ENCODE measurements at places on chromosomes 1 and 21.
A peak's percentile ranks its signal among the peaks of the same experiment; 100 is the strongest.

- no peak for DNase-seq
Observed at GRCh38 chr21:35509001-35509704, 460.1 kb upstream of the RUNX1 start.

DNA sequence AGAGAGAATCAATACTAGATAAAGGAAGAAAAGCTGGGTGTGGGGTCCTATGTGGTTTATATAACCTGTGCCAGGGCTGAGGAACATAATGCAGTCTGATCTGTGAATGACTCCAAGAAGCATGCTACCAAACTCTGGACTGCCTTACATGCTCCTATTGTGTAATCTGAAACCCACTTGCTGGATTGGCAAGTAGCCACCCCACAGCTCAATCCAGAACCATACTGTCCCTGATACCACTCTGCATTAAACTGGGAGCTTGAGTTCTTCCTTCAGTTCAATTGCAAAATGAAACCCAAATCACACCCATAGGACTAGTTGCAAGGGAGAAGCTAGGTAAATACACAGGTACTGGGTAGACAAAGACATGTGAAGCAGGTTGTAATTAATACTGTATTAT lies 115.4 kb upstream of the NEGR1 start:
- no peak for DNase-seq

DNA sequence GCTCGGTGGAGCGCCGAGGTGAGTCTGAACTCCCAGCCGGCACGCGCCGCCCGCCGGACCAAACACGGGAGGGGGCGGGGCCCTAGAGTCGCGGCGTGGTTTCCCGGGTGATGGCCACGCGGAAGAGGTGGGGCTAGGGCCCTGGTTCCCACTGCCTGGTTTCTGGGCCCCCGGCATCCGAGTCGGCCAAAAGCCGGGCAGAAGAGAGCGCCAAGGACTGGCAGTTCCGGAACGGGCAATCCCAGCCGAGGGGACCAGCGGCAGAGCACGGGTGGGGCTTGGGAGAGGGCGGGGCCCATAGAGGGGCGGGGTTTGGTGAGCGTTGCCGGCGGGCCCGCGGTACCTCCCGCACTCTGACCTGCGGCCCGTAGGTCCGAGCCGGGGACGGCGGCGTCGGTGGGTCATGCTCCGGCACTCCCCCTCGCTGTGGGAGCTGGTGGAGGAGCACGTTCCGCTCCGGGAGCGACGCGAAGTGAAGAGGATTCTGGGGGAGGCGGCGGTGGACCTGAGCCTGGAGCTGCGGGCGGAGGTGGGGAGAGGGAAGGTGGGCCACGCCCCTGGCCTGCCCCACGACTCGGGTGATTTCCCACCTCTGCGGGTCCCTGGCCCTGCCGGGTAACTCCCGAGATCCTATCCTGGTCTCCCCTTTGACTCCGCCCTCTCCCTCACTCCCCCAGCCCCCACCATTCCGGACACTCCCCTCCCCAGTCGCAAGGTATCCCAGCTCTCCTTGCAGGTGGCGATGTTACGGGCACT lies at the start of gene CCDC24:
Gene CCDC24 (plus strand): TSS at position 124 of the 756 bp plus-strand sequence. CDS start 280 bp downstream, at position 404.
- DNase-seq = peak; percentile 55

DNA sequence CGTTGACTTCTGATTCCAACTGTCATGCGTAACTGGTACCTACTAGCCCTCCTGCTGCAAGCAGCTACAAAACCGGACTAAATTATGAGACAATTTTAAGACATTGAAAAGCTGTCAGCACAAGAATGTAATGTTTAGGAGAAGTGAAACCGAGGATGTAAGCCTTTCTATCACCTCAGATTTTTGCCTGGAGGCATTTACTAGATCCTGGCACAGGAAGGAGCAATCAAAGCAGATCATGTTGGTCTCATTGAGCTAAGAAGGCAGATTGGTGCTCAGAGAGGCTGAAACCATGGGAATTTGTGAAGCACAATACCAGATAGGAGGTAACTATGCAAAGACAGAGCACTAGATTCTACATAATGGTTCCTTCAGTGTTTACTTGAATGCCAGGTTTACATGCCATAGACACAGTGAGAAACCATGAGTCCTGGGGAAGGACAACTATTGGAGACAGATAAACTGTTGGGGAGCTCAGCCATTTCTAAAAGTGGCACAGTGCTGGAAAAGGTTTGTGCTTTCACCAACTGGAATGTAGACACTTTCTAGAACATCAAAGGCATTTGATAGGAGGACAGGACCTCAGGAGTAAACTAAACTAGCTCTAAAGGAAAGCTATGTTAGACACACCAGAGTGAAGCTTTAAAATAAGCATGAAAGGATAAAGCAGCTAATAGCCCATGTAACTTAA lies 179.4 kb downstream of the LYPLAL1 start:
- DNase-seq = no peak

GRCh38 chr1:43554444-43554992 lies 23.8 kb downstream of the PTPRF start:
- no peak for DNase-seq

- DNase-seq = no peak
Observed at GRCh38 chr1:228552596-228553176, 65.5 kb downstream of the RNF187 start.

DNA sequence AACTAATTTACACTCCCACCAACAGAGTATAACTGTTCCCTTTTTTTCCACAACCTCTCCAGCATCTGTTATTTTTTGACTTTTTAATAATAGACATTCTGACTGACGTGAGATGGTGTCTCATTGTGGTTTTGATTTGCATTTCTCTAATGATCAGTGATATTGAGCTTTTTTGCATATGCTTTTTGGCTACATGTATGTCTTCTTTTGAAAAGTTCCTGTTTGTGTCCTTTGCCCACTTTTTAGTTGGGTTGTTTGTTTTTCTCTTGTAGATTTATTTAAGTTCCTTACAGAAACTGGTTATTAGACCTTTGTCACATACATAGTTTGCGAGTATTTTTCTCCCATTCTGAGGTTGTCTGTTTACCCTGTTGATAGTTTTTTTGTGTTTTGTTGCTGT lies 375.2 kb downstream of the MATN1 start:
- DNase-seq = no peak

GRCh38 chr21:23853796-23854379 lies 1753.4 kb downstream of the MRPL39 start:
- DNase-seq = no peak

- no peak for DNase-seq
Observed at GRCh38 chr1:180130651-180131050, 24.0 kb upstream of the QSOX1 start.

DNA sequence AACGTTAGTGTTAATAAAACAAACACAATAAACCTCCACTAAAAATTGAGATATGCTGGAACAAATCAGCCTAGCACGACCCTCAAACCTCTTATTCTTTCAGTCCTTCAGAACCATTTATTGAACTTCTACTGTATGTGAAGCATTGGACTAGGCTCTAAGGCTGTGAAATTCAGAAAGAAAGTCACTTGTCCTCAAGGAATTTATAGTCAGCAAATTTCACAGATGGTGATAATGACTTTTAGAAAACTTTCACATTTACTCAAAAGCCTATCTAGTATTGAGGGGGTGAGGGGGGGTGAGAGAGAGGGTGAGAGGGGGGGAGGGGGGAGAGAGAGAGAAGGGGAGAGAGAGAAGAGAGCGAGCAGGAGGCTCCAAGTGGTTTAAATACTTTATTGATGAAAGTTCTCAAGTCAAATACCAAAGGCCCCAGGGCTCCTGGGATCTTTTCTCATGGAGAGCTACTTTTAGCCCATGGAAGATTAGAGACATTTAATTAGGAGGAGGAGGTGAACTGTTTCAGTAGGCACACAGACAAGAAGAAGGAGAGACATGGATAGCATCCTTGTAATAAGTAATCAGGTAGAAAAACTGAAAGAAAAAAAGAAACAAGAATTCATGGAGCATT lies 66.3 kb upstream of the SSX2IP start:
- DNase-seq = no peak

DNA sequence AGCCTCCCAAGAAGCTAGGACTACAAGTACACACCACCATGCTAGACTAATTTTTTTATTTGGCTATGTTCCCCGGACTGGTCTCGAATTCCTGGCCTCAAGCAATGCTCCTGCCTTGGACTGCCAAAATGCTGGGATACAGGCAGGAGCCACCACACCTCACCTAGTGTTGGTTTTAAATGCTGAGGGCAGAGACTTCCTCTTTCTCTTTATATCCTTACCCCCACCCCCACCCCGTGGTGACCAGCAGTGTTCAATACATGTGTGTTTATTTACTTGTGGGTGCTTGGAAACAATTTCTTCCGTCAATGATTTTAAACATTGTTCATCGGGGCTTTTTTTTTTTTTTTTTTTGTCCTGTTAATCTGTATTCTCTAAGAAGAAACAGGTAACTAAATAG lies 158.9 kb downstream of the ZBTB18 start:
- no peak for DNase-seq

GRCh38 chr1:82141390-82141789 lies 340.7 kb downstream of the ADGRL2 start:
- DNase-seq = no peak

DNA sequence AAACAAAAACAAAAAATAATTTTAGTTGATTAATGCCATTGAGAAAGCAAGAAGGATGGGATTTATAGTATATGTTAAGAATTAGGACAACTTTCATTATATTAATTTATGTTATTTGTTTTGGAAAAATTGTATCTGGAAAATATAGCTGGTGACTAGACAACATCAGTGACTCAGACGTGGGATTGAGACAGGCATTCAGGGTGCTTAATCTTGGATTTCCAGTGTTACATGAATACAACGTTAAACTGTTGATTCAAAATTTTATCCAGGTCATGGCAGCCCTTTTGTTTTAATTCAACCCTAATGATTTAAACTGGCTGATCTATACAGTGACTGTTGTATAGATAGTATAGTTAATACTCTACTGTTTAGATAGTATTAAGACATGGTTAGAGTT lies 827.1 kb upstream of the B3GALT2 start:
- no peak for DNase-seq

DNA sequence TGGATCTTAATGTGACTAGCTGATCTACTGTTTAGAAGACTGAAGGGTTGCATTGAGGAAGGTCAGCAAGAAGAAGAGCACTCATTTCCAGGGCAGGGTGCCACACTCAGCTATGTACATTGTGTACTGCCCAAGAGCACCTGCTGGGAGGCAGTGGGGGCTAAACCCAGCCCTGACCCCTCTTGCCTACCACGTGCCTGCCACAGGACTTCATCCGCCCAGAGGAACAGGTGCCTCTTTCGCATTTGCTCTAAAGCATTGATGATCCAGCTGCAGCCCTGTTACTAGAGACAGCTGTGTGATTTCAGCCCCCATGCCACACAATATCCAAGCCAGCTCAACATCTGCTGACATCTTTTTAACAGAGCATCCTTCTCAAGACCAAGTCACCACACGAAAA lies 341.8 kb downstream of the LMX1A start:
- no peak for DNase-seq

GRCh38 chr1:59006289-59006658 lies 222.4 kb upstream of the JUN start:
- no peak for DNase-seq

- DNase-seq = no peak
Observed at GRCh38 chr1:160309185-160309557, 24.2 kb upstream of the PEX19 start.

DNA sequence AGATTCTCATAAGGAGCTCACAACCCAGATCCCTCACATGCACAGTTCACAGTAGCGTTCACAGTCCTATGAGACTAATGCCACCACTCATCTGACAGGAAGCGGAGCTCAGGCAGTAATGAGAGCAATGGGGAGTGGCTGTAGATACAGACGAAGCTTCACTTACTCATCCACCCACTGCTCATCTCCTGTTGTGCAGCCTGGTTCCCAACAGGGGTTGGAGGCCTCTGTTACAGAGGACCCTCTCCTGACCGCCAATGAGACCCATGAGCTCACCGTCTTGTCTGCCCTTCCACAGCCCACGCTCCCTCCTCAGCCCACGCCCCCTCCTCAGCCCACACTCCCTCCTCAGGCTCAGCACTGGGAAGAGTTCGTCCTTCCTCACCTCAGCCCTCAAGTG lies 39.6 kb downstream of the RSPH1 start:
- DNase-seq = no peak
